Ammon's horn (tissue), 1 donor: ENCODE measurements at places on chromosomes 7 and 10.

DNA sequence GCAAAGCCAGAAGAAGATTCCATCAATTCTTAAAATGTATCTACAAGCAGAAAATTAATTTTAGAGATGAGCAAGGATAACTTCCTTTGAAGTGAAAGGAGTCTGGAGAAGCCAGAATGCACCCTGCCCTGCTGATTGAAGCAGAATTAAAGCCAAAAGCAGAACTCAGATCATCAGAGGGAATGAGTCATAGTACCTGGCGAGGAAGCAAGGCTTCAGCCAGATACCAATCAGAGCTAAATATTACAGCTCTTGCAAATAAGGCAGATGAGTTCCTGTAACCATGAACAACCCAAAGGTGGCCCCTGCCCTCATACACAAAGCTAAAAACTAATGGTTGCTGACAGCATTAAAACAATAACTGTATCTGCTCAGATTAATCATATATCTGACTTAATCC lies 10.4 kb downstream of the HTR7 start:
- DNase-seq = peak; percentile 53

DNA sequence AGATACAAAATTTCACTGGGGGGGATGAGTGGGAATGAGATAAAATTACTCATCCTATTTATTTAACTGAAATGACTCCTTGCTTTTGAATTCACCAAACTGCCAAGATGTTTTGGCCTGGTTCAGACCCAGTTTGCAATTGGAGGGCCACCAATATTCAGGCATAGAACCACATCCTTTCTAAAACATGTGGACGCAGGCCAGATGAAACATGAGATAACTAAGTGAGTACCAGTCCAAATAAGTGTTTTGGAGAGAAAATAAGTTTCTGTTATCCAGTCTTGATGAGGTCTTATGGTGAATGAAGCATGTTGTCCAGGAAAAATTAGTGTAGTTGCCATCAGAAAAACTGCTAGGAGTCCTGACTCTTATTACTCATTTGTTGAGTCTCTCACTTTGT lies 36.3 kb upstream of the PDK4 start:
- DNase-seq = no peak

DNA sequence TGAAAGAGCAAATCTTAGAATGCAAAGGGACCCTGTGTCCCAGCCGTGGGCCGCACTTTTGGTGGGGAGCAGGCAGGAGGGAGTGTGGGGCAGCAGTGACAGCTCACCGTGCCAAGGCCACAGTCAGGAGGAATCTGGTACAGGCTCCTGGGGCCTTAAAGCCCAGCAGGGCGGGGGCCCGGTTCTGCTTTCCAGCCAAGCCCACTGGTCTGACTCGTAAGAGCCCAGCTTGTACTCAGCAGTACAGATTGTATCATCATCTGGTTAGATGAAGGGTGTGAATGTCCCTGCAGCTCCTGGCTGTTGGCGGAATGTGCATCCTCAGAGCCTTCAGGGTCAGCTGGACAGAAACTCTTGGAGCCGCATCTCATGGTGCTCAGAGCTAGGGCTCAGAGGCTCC lies 30.5 kb upstream of the TRIM8 start:
- no peak for DNase-seq

- no peak for DNase-seq
These were observed 36.2 kb downstream of the COX15 start for GRCh38 chr10:99695761-99696160.

DNA sequence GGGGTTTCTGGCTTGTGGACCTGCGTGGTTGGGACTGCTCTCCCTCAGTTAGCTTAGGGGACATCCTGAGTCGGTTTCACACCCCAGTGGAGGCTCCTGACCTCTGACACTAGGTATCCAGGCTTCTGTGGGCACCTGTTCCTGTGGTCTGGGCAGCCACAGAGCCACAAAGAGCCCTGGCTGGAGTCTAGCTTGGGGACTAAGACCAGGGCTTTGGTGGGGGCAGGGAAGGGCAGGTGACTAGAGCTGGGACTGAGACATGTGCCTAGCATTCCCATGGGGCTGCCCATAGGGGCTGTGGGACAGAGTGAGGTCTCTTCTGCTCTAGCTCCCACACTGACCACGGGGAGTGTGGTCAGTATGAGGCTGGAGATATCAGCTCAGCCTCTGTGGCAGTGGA lies 4.0 kb upstream of the TMEM270 start:
- no peak for DNase-seq

DNA sequence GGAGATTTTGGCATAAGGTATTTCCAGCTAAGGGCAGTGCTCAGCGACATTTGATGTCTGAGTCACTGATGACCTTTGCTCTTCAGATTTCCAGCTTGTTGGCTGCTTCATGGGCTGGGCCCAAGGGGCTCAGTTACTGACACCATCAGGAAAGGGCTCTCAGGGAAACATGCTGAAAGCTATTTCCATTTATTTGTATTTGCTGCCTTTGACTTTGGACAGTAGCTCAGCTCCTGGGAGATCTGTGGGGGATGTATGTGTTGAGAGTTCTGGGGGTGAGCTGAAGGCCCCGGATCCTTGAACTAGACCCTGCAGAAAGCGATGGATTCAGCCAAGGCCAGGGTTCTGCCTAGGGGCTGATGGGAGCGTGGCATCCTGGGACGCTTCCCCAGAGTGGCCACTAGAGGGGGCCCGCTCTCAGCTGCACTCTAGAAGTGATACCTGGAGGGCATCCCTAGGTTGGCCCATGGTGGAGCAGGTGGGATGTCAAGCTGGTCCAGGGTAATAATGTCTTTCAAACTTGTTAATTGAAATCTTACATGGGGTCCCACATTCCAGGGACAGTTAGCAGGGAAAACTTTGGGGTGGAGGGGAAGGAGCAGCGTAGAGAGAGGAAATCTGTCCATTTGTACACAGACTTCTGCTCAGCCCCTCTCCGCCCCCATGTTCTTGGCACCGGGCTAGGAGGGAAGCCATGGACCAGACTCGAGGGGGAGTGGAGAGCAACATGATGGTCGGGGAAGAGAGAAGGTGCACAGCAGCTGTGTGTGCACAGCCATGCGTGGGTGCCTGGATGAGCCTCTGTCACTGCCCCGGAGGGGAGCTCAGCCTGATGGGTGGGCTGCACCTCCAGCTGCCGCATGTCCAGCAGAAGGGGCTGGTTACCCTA lies 3.0 kb upstream of the BTBD16 start:
- DNase-seq = peak; percentile 52

DNA sequence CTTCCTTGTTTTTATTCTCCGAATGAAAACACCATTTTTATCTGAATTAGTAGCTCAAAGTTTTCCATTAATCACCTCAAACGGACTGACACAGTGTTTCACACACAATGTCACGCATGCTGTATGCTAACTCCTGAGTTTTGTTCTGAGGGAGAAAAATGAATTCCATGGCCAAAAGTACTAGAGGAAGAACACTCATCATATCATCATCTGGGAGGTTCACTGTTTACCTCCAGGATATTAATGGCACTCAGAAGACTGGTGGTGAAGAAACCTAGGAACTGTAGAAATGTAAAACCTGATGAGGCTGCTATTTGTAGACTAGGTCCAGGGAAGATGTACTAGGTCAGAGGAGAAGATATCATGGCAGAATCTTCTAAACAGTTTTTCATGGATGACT lies 395.6 kb upstream of the ETV1 start:
- no peak for DNase-seq

DNA sequence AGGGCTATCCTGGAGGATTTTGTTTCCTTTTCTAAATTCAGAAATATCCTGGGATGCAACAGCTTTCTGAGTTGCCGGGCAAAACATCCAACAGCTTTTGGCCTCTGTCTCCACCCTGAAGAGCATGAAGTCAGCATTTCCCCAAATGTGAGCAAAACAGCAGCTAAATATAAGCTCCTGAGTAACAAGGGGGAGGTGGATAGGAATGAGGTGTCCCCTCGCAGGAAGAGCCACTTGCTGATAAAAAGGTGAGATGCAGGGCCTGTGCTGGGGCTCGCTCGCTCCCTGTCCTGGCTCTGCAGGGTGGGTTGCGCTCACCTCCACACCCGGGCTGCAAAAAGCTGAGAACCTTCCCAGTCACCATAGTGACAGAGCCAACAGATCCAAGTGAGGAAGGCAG lies 264.3 kb downstream of the ZEB1 start:
- DNase-seq = peak; percentile 45

GRCh38 chr10:109978481-109978880 lies 29.3 kb upstream of the ADD3 start:
- peak; percentile 57 for DNase-seq

DNA sequence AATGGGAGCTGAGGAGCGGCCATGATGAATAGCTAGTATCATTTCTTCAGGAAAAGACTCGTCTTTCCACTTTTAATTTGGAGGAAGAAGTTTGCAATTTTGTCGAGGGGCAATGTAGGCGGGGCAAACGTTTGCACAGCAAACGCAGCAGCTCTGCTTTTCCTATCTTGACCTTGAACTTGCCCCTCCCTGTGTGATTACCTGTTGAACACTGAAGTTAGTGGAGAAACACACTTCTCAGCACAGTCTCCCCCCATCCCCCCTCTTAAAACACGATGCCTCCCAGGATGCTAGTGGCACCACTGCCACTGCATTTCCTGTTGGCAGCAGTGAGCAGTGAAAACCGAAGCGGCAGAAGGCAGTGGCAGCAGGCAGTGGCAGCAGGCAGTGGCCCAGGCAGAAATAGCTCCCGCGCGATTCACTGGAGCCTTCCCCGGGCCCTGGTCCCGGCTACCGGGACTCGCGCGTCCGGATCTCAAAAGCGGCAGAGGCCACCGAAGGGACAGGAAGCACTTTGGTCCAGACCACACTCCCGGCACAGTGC lies at the start of gene EPDR1:
EPDR1 (plus strand) TSS at position 336 of the 544 bp plus-strand sequence. CDS start 300 bp downstream, outside the sequence.
- DNase-seq = peak; percentile 82

DNA sequence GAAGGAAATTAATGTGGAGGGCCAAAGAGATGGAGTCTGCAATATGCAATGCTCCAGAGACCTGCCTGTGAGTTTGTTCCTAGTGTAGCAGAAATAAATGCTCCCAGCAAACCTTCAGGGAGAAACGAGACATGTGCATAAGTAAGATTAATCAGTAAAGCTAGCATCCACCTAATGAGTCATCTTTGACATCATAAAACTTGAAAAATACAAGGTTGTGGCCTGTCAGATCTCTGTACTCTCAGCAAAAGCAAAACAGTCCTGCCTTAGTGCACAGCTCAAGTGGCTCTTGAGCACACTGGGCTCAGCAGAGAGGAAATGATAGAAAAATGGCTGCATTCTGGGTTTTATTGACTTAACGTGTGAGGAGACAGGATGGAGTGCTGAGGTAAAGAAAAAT lies 32.5 kb upstream of the ERCC6 start:
- no peak for DNase-seq

- DNase-seq = no peak
These were observed 8.1 kb downstream of the AOC1 start for GRCh38 chr7:150860291-150860977.

GRCh38 chr10:70378122-70378521 lies 4.3 kb downstream of the LRRC20 start:
- no peak for DNase-seq

GRCh38 chr10:91201213-91201996 lies 19.1 kb upstream of the PCGF5 start:
- no peak for DNase-seq

GRCh38 chr7:93914581-93915066 lies 6.9 kb upstream of the GNG11 start:
- DNase-seq = no peak

GRCh38 chr7:127920787-127921438 lies 110.3 kb downstream of the LRRC4 start:
- DNase-seq = no peak

DNA sequence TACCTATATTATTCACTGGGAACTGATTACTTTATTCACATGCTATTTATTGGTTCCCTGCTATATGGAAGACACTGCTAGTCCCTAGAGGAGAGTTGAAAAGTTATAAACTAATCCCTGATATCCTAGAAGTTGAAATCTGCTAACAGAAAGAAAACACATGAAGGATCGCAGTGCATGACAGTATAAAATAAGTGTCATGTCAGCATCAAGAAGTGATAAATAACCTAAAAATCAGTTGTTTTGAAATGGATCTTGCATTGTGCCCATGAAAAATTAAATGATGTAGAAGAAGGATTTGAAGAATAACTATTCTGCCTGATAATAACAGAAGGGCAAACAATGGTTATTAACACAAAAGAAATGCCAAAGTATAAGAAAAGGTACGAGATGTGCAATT lies 293.3 kb upstream of the LRRN3 start:
- no peak for DNase-seq

- DNase-seq = no peak
These were observed 4.9 kb downstream of the CPA4 start for GRCh38 chr7:130297628-130298543.

DNA sequence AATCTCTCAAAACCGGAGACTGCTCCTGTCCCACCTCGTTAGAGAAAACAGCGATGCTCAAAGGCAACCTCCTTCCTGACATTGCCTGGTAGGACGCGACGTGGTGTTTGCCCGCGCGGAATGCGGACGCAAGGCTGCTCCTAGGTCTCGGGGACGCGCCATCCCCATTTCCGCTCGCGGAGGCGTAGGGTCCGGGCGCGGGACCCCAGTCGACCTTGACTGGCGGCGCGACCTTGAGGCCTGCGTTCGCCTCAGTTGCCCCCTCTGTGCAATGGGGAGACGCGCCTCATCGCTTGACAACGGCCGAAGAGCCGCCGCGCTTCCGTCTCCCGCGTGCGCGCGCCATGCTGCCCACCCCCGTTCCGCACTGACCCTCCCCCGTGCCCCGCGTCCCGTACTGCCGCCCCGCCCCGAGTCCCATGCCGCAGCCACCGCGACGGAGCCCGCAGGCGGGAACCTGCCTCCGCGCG lies 412 bp upstream of the PPIA start:
- DNase-seq = peak; percentile 58

GRCh38 chr10:51288511-51288910 lies 214.2 kb downstream of the PRKG1 start:
- DNase-seq = no peak

GRCh38 chr7:37901236-37901827 lies 15.3 kb downstream of the SFRP4 start:
- DNase-seq = peak; percentile 51

DNA sequence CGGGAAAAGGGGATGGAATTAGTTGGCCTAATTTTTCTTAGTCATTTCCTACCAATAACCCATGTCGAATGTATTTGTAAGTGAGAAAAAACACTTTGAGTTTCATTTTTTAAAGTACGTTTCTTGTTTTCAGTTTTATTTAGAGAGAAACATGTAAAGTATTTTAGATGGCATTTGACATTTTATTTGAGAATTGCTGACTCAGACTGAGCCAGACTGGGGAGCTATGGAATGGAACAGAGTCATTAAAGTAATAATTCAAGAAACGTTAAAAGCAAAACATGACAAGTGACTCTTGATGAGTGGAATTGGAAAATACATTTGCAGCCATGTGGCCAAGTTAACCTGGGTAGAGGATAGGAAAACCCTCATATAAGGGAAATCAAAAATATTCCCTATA lies 286.1 kb upstream of the NPSR1 start:
- DNase-seq = no peak

GRCh38 chr7:51027935-51028830 lies 245.5 kb upstream of the GRB10 start:
- DNase-seq = no peak

DNA sequence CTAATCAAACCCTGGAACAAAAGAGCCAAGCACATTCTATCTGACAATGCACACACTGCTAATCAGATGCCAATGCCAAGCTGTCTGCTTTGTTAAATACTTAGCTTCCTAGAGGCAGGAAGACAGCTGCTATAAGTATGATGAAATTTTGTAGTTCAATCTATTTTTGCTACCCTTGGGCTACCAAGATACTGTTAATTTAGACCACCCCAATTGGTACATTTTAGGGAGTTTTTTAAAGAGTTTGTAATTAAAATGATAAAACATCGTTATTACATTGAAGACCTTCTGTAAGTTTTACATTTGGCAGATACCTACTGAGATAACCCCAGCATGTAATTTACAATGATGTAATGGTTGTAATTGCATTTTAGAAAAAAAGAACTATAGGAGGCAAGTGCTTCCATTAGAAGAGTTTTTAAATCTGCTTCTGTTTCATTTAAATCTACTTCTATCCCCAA lies 268.5 kb downstream of the ADK start:
- peak; percentile 44 for DNase-seq
